K562 (cell line): ENCODE measurements at places on chromosomes 2 and 18.

GRCh38 chr2:59791004-59791618 lies 762.3 kb downstream of the BCL11A start:
- DNase-seq = no peak

- no peak for DNase-seq
Measured at GRCh38 chr18:22171258-22172119, 2.1 kb downstream of the GATA6 start.

- no peak for DNase-seq
Measured at GRCh38 chr2:200809506-200810251, 2.0 kb upstream of the BZW1 start.

DNA sequence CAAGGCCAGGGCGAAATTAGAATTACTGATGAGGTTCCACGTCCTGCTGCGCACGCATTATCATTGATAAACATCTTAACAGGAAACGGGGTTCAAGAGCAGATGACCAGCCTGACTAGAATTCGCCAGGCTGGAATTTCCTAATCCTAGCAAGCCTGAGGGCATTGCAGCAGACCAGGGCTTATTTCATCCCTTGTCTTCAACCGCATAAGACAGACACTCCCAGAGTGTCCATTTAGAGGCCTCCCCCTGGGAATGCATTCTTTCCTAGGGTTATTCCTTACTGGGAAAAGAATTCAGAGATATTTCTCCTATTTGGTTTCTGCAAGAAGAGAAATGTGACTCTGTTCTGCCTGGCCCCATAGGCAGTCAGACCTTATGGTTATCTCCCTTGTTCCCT lies 486.8 kb downstream of the DPP10 start:
- no peak for DNase-seq

GRCh38 chr2:55891671-55892094 lies 31.9 kb downstream of the EFEMP1 start:
- no peak for DNase-seq
